ENCODE measurements at places on chromosomes 1 and 21. TPM values are rescaled to one million over a fixed set of nuclear protein-coding genes. Genes with fewer than 3 reads are reported as not detected.

KCNE2 gene
- not detected for total RNA-seq

STUM gene
- total RNA-seq = 0.85 TPM

CLCA1 gene
- 0.05 TPM for total RNA-seq

TRIM17 gene
- 0.36 TPM for total RNA-seq

OR2L2 gene
- total RNA-seq = not detected

AMPD1 gene
- not detected for total RNA-seq

IFI44L gene
- total RNA-seq = 5.4 TPM

PDC gene
- not detected for total RNA-seq

CFAP126 gene
- total RNA-seq = not detected

TNFRSF18 gene
- not detected for total RNA-seq

GRCh38 chr1:153509036-153509435 is 26.8 kb downstream of the S100A6 start:
- H3K4me3 ChIP-seq = no peak overlapping the region
- no peak for DNase-seq
- no peak overlapping the region for H3K27ac ChIP-seq

- no peaks in the 10 kb centered on the region for H3K27me3 ChIP-seq
- peak; percentile 47 for DNase-seq
- H3K27ac ChIP-seq = peak overlapping the region; percentile 100
- peaks cover 90% of the 10 kb centered on the region for H3K4me1 ChIP-seq
- H3K36me3 ChIP-seq = no peaks in the 10 kb centered on the region
- H3K4me3 ChIP-seq = peak overlapping the region; percentile 88
Observed at GRCh38 chr1:116569776-116570357, 959 bp downstream of the CD58 start.

- peak overlapping the region; percentile 93 for H3K4me3 ChIP-seq
- H3K27ac ChIP-seq = peak overlapping the region; percentile 78
- H3K36me3 ChIP-seq = no peaks in the 10 kb centered on the region
Observed at GRCh38 chr1:44030605-44031251, 534 bp downstream of the SLC6A9 start.

DNA sequence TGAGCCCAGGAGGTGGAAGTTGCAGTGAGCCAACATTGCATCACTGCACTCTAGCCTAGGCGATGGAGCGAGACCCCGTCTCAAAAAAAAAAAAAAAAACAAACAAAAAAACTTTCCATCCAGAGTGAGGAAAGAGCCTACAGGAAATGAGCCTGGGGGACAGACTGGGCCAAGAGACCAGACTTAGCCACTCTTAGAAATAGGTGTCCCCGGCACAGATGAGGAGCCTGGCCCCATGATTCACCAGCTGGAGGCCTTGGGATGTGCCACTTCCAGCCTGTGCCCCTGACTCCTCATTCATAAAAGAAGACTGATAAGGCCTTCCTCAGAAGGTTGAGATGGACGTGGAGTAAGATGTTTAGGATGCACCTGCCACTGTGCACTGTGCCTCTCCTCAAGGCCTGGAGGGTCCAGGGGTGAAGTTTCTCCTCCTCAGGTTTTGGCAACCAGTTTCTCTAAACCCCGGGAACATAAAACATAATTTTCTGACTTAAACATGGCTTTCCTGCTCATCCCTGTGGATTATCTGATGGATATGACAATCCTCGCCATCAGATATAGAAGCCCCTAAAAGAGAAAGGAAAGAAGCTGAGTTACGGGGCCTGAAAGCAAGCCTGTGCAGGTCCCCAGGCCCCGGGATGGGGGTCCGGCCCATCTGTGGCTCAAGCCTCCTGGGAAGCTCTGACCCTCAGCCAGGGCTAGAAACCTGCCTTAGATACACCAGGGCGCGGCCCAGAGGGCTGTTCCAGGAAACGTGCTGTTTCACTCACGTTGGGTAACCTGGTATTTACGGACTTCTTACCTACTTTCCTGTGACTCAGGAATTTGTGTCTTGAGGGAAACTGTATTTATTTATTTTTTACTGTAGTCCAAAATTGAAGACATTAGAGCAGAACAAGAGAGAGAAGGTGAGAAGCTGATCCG is 26.0 kb downstream of the MX1 start:
- H3K27ac ChIP-seq = no peak overlapping the region
- peaks cover 76% of the 10 kb centered on the region for H3K36me3 ChIP-seq
- no peak overlapping the region for H3K4me3 ChIP-seq
- H3K27me3 ChIP-seq = no peaks in the 10 kb centered on the region
- H3K4me1 ChIP-seq = no peaks in the 10 kb centered on the region
- DNase-seq = no peak

GRCh38 chr1:117623698-117624097 is 17.9 kb downstream of the TENT5C start:
- H3K27ac ChIP-seq = no peak overlapping the region
- peaks cover 17% of the 10 kb centered on the region for H3K36me3 ChIP-seq
- DNase-seq = no peak
- no peak overlapping the region for H3K4me3 ChIP-seq

GRCh38 chr1:27554293-27554692 is 49.7 kb downstream of the AHDC1 start:
- no peak overlapping the region for H3K4me3 ChIP-seq
- H3K27me3 ChIP-seq = no peaks in the 10 kb centered on the region
- DNase-seq = no peak
- peaks cover 59% of the 10 kb centered on the region for H3K4me1 ChIP-seq
- H3K27ac ChIP-seq = peak overlapping the region; percentile 97
- peaks cover 63% of the 10 kb centered on the region for H3K36me3 ChIP-seq

DNA sequence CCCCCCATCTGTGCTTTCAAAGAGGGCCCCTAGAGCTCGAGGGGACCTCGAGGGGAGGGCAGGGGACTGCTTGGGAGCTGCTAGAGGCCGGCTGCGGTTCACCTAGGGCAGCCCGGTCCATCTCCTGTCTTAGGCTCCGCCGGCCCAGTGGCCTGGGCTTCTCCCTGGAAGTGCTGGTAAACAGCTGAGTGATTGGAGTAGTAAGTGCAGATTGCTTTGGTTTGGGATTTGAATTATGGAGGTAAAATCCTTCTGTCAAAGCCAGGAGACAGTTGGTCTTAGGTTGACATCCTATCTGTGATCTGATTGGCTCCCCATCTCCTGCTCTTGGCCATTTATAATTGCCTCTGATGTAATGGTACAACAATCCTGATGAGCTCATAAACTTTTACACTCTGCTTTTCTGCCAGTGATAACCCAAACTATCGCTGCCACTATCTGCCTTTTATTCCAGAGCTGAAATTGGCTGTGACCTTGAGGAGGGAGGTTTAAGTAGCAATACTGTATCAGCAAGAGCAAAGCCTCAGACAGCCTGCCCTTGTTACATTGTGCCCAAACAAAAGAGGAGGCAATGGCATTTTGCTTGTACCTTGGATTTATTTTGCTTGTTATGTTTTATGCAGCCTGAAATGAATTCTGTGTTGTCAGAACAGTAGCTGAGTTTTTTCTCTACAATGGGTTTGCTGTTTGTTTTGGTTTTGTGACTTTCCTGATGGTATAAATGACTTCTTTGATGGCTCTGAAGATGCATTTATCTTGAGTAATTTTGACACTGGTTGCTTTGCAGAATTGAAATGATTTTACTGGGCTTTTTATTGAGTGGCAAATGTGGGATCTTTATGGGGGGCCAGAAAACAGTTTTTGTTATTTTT is 2.4 kb downstream of the ARID1A start:
- H3K36me3 ChIP-seq = no peaks in the 10 kb centered on the region
- H3K4me3 ChIP-seq = peak overlapping the region; percentile 90
- peak; percentile 20 for DNase-seq
- H3K27ac ChIP-seq = peak overlapping the region; percentile 99
- peaks cover 85% of the 10 kb centered on the region for H3K4me1 ChIP-seq

DNA sequence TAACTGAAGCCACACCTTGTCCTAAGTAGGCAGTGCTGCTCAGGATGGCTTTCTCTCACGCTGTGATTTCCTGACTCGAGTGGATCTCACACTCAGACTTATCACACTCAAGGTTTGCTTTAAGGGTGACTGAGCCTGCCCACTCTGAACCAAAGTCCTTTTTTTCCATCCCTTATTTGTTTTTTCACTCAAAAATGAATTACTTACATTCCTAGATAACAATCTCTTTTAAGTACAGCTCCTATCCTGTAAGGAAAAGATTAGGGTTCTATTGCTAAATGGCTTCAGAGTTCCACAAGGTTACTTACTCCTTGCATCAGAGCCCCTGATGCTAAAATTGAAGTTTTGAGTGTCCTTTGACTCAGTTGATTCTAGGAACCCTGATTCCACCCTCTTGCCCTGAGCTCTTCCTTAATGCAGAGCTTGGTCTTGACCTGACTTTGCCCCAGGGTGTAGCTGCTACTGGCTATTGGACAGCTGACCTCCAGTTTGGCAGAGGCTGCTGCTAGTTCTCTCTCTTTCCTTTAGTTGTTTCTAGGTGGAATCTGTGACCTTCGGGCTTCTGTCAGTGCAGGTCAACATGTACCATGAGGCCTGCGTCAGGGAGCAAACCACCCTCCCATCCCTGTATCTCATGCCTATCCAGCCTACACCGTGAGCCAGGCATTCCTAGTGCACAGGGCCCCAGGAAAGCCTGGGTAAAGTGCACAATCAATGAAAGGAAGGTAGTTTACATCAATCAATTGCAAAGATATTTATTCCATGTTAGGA is 80.1 kb upstream of the CD55 start:
- H3K27ac ChIP-seq = no peak overlapping the region
- H3K4me3 ChIP-seq = no peak overlapping the region
- H3K4me1 ChIP-seq = peaks cover 7% of the 10 kb centered on the region
- no peaks in the 10 kb centered on the region for H3K27me3 ChIP-seq
- DNase-seq = no peak

- H3K27me3 ChIP-seq = no peaks in the 10 kb centered on the region
- peaks cover 12% of the 10 kb centered on the region for H3K36me3 ChIP-seq
- no peak for DNase-seq
- peaks cover 36% of the 10 kb centered on the region for H3K4me1 ChIP-seq
- H3K27ac ChIP-seq = peak overlapping the region; percentile 56
Observed at GRCh38 chr21:25964015-25964414, 206.6 kb downstream of the APP start.

GRCh38 chr1:175629318-175629694 is 114.1 kb downstream of the TNR start:
- DNase-seq = no peak
- H3K4me3 ChIP-seq = no peak overlapping the region
- peaks cover 3% of the 10 kb centered on the region for H3K27me3 ChIP-seq
- no peak overlapping the region for H3K27ac ChIP-seq
- no peaks in the 10 kb centered on the region for H3K36me3 ChIP-seq
- no peaks in the 10 kb centered on the region for H3K4me1 ChIP-seq

DNA sequence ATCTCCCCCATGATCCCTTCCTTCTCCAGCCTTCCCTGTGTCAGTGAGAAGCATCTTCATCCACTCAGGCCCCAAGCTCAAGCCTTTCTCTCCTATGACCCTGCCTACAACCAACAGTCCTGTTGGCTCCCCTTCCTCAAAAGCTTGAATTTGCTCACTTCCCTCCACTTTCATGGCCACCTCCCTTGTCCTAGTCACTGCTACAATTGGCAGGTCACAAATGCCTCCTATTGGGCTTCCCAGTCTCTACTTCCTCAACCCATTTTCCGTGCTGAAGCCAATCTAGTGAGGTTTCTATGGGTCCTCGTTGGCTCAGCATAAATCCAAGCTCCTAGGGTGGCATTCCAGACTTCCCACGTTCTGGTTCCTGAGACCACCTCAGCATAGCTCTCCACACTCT is 40.2 kb upstream of the SLC6A9 start:
- no peak for DNase-seq
- H3K36me3 ChIP-seq = no peaks in the 10 kb centered on the region
- H3K27ac ChIP-seq = no peak overlapping the region
- peaks cover 4% of the 10 kb centered on the region for H3K27me3 ChIP-seq
- no peak overlapping the region for H3K4me3 ChIP-seq

- DNase-seq = no peak
- H3K4me3 ChIP-seq = no peak overlapping the region
- H3K27me3 ChIP-seq = no peaks in the 10 kb centered on the region
- H3K36me3 ChIP-seq = no peaks in the 10 kb centered on the region
- no peak overlapping the region for H3K27ac ChIP-seq
Observed at GRCh38 chr1:107378426-107378825, 237.6 kb downstream of the NTNG1 start.

DNA sequence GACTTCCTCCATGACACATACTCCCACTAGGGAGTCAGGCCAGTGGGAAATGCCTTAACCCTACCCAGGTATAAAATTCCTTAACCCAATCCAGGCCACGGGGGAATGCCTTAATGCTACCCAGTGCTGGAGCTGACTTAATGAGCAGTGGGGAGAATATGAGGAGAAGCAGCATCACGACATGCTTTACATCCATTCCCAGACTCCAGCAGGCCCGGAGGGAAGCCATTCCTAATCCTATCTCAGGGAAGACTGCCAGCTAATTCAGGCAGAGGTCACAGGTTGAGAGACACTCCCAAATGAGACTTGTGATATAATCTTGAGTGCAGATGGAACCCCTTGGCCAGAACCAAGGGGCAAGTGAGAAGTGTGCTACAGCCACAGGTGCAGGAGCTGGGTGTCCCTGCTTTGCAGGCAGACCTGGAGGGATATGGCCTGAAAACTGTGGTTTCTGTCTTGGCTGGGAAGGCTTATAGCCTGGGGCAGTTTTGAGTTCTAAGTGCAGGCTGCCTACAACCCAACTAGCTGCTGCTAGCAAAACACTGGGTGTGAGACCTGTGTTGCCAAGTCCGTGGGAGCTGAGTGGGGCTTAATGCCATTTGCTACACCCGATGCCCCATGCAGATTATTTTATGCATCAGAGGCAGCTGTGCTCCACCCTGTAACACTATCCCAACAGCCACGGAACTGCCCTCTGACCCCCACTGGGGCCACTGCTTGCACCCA is 45.1 kb upstream of the GUCA2A start:
- H3K27ac ChIP-seq = no peak overlapping the region
- no peaks in the 10 kb centered on the region for H3K36me3 ChIP-seq

DNA sequence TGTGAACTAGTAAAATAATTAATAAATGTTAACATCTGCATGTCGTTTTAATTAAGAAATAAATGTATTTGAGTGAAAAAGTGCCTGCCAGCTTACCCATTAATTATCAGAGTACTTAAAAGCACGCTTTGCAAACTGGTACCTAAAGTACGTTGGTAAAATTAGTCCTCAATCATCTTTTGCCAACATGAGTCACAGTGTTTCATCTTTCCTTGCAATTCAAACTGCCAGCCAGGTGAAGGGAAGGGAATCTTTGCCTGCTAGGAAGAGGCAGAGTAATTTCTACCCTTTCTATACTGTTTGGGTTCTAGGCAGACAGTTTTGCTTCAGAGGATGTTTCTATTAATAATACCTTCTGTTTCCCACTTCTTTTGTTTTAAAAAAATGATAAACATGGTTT is 57.2 kb upstream of the CNIH3 start:
- no peak overlapping the region for H3K4me3 ChIP-seq
- no peaks in the 10 kb centered on the region for H3K4me1 ChIP-seq
- H3K27ac ChIP-seq = no peak overlapping the region
- no peaks in the 10 kb centered on the region for H3K27me3 ChIP-seq
- no peaks in the 10 kb centered on the region for H3K36me3 ChIP-seq
- DNase-seq = no peak
